Myocyte (in vitro differentiated cells): ENCODE measurements at places on chromosomes 5 and 9. TPM values are rescaled to one million over a fixed set of nuclear protein-coding genes. Genes with fewer than 3 reads are reported as not detected.

SLC25A2 gene
- total RNA-seq: 0.43 and 0.62 TPM in 2 replicates

DNA sequence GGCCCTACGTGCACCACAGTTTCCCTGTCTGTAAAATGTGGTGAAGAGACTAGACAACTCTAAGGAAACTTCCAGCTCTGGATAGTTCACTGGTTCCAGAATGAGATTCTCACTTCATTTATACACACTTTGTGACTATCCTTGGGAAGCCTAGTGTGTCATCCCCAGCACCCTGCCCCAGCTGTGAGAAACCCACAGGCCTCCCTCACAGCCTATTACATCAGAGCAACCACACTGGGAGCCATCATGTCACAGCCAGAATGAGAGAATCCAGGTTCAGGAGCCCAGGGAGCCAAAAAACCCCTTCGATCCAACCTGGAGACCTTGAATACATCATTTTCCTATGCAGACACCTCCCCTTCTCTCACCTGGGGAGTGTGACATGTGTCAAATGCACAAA lies 21.0 kb upstream of the HAND1 start:
- no peak for DNase-seq

GRCh38 chr5:138543730-138544104 lies 681 bp upstream of the ETF1 start:
- no peak for DNase-seq

GTF3C5 gene
- 50.6 and 59.6 TPM in 2 replicates for total RNA-seq

DNA sequence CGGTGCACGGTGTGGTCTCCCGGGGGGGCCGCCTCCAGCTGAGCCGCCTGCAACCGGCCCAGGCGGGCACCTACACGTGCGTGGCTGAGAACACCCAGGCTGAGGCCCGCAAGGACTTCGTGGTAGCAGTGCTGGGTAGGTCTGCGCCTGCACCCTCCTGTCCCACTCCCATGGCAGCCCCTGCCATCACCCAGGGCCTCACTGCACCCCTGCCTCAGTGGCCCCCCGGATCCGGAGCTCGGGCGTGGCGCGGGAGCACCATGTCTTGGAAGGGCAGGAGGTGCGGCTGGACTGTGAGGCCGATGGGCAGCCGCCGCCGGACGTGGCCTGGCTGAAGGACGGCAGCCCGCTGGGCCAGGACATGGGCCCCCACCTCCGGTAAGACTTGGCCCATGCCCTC lies 53.8 kb upstream of the ASS1 start:
- DNase-seq: no peak

DNA sequence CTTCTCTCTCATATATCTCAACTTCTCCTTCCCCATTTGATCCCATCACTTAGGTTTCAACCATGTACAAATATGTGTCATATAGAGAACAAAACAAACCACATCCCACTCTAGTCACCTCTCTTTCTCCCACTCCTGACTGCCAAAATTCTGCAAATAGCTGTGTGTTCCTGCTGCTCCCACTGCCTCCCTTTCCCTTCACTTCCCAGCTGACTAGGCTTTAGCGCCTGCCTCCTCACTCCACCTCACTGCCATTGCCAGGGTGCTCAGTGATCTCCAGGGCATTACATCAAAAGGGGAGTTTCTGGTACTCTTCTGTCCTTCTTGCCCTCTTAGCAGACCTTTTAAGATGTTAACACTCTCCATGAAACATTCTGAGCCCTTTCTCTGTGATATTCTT lies 675.4 kb upstream of the DMAC1 start:
- no peak for DNase-seq

- DNase-seq: peak; percentile 48
Observed at GRCh38 chr9:684941-685340, 156.6 kb upstream of the DMRT1 start.
